NCI-H524 (cell line): ENCODE measurements at places on chromosomes 12 and 14.

DNA sequence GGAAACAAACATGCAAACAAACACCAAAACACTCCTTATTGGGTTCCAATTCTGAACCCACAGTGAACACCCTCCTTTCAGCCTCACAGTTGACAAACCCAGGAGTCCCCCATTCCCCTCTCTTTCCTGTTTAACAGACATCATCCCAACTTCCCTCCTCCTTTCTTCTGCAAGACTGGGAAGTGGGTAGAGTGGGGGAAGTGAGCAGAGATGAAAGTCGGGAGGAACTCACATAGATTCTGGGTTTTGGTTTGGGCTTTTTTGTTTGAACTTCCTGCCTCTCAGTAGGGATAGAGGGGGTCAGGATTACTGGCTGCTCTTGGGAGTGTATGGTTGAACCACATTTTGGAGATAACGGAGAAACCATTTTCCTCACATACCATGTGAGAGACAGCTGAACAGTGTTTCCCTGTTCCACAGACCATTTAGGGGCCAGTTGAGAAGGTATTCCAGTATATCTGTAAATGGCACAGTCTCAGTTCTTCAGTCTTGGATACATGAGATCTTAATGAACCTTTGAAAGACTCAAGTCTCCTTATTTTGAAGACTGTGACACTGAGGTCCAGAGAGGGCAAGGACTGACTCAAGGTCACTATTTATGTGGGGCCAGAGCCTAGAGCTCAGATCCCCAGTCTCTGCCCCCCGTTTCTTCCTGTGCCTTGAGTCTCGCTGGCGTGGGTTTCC, 3.9 kb upstream of the GPR84 start:
- DNase-seq = no peak

- no peak for DNase-seq
Measured at GRCh38 chr12:8455271-8455670, 491 bp upstream of the CLEC6A start.

- DNase-seq = no peak
Measured at GRCh38 chr12:88574278-88574677, 6.0 kb downstream of the KITLG start.

- DNase-seq = no peak
Measured at GRCh38 chr14:86540636-86541247, 1010.8 kb downstream of the FLRT2 start.

GRCh38 chr14:105209646-105210045, 28.5 kb upstream of the NUDT14 start:
- no peak for DNase-seq

- no peak for DNase-seq
Measured at GRCh38 chr12:57470286-57470969, 9.2 kb downstream of the ARHGAP9 start.

DNA sequence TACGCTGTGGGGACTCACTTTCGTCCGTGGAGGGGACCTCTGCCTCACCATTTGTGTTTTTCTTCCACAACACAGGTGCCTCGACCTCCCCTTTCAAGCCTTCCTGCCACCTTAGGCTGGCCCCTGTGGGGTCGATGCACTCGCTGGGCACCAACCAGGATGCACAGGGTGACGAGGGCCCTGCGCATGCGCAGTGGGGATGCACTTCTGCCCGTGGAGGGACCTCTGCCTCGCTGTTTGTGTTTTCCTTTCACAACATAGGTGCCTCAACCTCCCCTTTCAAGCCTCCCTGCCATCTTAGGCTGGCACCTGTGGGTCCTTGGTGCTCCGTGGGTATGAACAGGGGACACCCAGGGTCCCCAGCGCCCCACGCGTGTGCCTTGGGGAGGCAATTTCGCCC, 356.8 kb downstream of the ALG10 start:
- no peak for DNase-seq

DNA sequence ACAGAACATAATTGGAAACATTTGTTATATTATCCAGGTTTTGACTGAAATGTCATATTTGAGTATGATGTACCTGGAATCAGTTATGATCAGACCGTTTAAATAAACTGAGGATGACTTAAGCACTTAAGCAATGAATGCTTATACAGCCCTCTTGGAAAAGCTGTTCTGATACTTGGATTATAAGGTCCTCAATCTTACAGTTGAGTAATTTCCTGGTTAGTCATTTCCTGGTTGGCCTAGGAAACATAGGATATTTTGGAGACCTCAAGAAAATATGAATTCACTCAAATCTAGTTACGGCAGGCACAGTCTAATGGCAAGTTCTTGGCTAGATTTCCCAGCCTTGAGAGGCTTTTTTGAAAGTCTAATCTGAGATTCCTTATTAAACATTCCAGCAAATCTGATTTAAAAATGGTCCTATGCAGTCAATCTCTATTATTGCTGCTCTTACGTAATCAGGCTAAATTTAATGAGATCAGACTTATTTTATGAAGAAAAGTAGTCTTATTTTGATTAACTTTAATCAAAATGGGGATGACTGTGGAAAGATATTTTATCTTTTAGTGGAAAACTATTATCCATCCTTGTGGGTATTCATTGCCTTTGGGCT, 447.2 kb downstream of the SNAPC1 start:
- no peak for DNase-seq

DNA sequence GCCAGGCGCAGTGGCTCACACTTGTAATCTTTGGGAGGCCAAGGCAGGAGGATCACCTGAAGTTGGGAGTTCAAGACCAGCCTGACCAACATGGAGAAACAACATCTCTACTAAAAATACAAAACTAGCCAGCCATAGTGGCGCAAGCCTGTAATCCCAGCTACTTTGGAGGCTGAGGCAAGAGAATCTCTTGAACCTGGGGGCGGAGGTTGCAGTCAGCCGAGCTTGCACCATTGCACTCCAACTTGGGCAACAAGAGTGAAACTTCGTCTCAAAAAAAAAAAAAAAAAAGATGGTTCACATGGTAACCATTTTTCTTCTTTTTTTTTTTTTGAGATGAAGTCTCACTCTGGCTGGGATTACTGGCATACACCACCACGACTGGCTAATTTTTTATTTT, 35.3 kb downstream of the SLC2A14 start:
- DNase-seq = no peak
